ENCODE measurements at places on chromosomes 11 and 22.

DNA sequence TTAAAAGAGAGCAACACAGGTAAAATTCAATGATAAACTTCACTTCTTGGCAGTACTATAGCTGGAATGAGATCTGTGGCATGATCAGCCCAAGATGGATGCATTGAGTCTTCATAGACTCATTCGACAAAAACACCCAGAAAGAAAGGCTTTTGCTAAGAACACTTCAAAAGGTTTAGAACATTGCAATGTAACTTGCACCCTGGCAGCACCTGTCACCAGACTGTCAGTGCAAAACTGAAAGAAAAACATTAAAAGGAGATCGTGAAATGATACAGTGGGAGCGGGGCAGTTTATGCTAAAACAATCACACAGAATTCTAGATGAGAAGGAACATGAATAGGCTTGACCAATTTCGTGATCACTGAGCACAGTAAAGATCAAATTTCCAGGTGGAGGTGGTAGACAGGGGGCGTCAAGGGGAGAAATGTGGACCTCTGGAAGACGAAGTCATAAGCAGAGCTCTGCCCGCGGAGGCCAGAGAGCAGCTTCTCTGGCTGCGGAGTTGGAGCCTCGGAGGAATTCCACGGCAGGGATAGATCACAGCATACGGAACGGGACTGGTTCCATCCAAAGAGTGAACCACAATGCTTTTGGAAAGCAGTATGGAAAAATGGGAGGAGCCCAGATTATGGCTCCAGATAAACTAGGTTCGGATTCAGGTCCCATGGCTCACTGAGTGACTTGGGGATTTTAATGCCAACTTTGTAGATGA, 11.9 kb downstream of the VSIG10L2 start:
- DNase-seq = no peak

- peak; percentile 30 for DNase-seq
These were observed 25.8 kb downstream of the SWAP70 start for GRCh38 chr11:9689721-9690120.

GRCh38 chr11:126328938-126329643, 25.2 kb downstream of the DCPS start:
- no peak for DNase-seq

DNA sequence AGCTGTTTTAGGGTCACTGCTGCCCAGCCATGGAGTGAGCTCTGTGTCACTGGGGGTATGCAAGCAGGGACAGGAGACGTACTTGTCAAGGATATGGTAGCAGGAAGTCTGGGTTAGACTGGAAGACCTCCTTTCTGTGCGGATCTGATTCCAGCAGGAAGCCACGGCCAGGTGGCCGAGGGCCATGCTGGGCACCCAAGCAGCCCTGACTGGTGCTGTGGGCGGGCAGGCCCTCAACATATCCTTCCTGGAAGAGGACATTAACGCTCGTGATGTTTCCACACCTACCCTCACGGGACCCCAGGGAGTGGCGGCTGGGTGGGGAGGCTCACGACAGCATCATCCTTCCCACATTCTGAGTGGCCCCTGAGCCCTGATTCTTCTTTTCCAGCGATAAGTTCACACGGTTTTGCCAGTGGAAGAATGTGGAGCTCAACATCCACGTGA, 8.7 kb upstream of the ANKRD13D start:
- no peak for DNase-seq

DNA sequence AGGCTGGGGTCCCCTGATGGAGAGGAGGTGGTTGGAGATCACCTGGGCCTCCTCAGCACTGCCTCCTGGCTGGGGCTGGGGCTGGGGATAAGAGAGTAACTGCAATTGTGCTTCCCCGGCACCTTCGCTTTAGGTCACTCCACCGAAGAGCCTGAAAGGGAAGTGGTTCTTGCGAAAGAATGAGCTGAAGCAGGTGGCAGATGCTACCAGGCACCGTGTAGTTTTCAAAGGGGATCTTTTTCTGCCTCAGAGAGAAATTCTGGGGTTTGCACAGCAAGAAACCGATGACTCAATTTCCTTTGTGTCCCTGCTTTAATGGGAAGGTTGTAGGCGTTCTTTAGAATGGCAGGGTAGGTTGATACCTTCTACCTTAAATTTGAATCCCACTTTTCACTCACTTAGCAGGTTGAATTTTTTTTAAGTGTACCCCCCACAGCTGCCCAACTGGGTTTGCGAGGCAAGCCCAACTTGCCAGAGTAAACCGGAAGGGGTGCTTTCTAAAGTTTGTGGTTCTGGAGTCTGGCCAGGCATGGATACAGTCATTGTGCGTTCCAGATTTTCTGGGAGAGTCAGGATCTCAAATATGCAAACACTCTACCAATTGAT, 5.3 kb downstream of the CD44 start:
- DNase-seq = no peak

GRCh38 chr11:79078999-79079398, 361.8 kb downstream of the TENM4 start:
- DNase-seq = peak; percentile 24

DNA sequence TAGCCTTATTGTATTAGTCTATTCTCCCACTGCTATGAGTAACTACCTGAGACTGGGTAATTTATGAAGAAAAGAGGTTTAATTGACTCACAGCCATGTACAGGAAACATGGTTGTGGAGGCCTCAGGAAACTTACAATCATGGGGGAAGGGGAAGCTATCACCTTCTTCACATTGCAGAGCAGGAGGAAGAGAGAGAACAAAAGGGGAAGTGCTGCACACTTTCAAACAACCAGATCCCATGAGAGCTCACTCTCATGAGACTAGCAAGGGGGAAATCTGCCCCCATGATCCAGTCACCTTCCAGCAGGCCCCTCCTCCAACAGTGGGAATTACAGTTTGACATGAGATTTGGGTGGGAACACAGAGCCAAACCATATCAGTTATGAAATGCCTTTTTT, 179.4 kb downstream of the ARHGAP42 start:
- DNase-seq = no peak

DNA sequence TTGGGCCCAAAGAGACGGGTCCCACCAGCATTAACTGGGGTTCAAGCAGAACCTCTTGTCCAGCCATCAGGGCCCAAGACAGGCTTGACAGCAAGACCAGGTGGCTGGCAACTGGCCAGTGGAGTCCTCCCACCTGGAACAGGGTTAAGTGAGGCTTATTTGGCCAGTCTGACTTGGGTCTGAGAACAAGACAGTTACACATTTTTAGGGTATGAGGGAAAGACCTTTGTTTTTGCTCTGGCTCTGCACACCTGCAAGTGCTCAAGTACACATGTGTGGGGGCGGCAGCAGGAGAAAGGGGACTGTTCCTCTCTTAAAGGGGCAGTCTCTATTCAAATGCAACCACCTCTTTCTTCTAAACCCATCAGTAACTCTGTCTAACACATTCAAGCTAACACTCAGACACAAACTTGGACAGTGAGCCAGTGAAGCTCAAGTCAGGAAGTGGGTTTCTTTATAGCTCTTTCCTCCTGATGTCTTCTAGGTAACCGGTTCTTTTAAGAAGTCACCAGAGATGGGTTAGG, 116.2 kb downstream of the ETS1 start:
- no peak for DNase-seq

DNA sequence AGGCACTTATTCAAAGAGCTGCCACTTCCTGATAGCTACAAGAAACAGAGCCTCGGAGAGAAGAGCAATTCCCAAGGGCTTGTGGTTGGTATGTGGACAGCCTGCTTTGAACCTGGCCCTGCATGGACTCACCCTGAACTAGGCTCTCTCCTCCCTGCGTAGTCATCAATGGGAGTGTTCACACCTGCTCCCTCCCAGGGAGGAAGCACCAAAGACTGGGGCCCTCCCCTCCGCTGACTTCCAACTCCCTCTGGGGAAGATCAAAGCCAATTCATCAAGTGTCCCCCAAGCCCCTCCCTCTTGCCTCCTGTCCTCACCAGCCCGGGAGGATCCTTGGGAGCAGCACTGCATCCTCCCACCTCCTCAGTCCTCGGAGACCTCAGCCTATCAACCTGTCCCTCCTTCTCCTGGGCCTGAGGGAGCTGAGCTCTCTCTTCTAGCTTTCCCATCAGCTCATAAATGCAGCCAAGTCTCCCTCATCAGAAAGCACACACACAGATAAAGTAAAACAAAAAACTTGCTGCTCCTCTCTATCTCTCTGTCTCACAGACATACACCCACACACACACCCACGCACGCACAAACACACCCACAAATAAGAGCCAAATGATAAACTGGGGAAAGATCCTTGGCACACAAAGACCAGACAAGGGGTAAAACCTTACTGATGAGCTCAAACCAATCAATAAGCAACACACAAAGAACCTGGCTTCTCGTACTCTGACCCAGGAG, 3.3 kb downstream of the A4GALT start:
- DNase-seq = no peak

GRCh38 chr22:29626497-29627195, 23.2 kb downstream of the NF2 start:
- DNase-seq = no peak

- DNase-seq = no peak
These were observed 20.0 kb downstream of the SYT13 start for GRCh38 chr11:45265969-45266675.

- DNase-seq = peak; percentile 55
These were observed 4.0 kb downstream of the TRIM6 start for GRCh38 chr11:5600374-5600851.

- DNase-seq = no peak
These were observed 33.1 kb upstream of the LRRC10B start for GRCh38 chr11:61475433-61475832.

- no peak for DNase-seq
These were observed 10.7 kb upstream of the IGSF22 start for GRCh38 chr11:18736590-18737148.

DNA sequence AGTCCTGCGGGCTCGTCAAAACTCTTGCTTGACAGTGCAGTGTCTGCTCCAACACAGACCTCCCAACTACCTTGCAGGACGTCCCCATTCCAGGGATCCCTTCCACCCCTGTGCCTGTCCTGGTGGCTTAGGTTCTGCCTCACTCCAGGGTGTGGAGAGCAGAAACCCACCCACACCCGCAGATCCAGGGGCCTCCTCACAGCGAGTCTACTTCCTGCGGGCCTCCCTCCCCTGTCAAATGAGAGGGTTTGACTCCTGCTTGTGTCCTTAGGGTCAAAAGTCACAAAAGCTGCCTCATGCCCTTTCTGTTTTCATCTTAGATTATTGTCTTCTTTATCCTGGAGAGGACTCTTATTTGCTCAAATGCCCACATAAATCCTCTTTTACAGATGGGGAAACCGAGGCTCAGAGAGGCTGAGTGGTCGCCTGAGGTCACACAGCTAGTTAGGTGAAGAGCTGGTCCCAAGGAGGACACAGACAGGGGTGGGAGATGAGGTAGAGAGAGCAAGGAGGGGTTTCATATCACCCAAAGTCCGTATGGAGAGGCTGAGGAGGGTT, 81.1 kb upstream of the KCNQ1OT1 start:
- no peak for DNase-seq

DNA sequence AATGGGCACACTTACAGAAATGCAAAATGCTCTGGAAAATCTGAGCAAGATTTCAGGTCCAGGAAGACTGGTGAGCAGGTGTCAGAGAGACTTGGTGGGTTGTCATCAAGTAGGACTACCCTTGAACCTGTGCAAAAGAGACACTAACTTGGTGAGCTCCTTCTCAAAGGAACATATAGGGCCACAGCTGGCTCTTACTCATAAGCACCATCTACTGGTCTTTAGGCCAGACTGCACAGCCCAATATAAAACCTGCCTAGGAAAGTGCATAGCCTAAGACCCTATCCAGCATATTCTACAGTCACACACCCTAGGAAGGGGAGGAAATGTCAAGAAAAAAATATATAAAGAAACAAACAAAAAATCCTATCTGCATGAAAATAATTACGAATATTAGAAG, 18.2 kb upstream of the OR10W1 start:
- DNase-seq = no peak

DNA sequence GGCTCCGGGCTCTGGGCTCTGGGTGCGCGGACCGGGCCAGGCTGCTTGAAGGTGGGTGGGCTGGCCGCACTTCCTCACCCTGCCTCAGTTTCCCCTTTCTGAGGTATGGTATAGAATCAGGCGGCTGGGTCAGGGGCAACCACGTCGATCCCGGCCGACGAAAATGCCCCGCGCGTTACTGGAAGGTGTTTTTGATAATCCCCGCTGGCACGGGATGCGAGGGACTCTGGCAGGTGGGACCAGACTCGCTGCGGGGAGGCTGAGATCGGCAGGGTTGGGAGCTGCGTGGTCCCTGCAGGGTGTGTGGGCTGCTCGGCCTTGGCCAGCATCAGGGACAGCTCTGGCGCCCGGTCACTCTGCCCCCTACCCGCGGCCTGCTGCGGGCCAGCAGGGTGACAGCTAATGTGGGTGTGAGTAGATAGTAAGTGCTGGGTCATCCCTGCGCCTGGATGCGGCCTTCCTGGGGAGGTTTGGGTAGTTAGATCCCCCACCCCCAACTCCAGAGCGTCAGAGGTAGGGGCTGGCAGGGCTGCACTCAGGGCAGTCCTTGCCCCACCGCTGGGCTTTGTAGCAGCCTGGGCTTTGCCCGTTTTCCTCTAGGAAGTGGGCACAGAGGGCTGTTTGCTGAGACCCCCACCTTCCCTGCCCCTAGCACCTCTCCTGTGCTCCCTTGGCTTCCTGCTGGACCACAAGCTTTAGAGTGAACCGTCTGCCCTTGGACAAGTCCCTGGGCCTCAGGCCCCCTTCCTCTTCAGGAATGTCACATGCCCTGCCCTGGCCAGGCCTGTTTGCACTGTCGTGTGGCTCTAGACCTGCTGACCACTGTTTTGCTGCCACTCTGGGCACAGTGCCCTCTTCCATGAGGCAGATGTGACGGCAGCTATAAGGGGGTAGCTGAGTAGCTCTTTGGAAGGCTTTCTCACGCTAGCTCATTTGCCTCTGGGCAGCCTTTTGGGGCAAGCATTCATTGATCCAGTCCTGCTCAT, 579 bp downstream of the TANGO2 start:
- DNase-seq = peak; percentile 92

DNA sequence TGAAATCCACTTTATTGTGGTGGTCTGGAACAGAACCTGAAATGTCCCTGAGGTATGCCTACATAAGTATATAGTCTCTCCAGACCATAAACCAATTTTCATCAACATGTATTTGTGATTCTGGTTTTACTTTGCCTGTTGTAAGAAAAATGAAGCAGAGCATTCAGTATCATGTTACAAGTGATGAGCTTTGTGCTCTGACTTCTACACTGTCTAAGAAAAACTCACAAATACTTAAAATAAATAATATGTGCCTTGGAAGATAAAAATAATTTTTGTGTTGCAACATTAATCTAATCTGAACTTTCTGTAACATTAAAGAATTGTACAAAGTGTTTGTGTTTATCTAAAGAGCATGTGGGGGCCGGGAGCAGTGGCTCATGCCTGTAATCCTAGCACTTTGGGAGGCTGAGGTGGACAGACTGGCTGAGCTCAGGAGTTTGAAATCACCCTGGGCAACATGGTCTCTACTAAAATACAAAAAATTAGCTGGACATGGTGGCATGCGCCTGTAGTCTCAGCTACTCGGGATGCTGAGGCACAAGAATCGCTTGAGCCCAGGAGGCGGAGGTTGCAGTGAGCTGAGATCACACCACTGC, 219.5 kb downstream of the SOX6 start:
- no peak for DNase-seq
